ENCODE measurements at places on chromosomes 3 and 15. TPM values are rescaled to one million over a fixed set of nuclear protein-coding genes. Genes with fewer than 3 reads are reported as not detected.

GRCh38 chr3:187737368-187738070 lies 7.7 kb downstream of the BCL6 start:
- no peaks in the 10 kb centered on the region for H3K27me3 ChIP-seq
- H3K36me3 ChIP-seq, result peaks cover 3% of the 10 kb centered on the region
- peaks cover 42% of the 10 kb centered on the region for H3K4me1 ChIP-seq
- H3K4me3 ChIP-seq, result peak overlapping the region; percentile 93
- H3K27ac ChIP-seq, result peak overlapping the region; percentile 98

- no peak for DNase-seq
- H3K27ac ChIP-seq, result no peak overlapping the region
- no peaks in the 10 kb centered on the region for H3K4me1 ChIP-seq
- H3K36me3 ChIP-seq, result no peaks in the 10 kb centered on the region
Measured at GRCh38 chr3:3636815-3637214, 162.4 kb upstream of the LRRN1 start.

The NDN gene
- 2.6 TPM for total RNA-seq

The ZNF660 gene
- 1.0 TPM for total RNA-seq

The MTMR10 gene
- total RNA-seq, result 13.2 TPM

DNA sequence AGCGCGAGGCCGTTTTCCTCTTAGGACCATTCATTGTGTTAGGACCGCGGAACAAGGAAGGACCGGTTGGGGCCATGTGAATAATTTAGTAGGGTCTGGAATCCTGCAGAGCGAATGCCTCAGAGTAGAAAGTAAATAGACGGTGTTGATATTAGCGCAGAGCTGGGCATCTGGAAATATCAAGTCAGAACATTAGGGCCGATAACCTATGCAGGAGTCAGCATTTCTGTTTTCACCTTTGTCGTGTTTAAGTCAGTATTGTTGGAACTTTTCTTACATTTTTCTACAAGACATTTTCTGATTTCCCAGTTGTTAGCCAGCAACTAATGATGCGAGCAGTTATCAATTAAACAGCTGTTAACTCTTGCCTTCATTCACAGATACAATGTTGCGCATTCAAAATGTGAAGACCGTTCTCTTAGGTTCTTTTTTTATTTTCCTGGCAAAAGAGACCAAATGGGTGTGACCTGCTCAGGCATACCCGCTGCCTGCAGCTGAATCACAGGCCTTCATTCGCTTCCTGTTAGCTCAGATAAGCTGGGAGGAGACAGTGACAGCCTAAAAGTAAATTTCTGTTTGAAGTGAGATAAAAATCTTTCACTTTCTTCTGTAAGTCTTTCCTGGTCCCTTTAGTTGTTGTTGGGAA lies 966 bp upstream of the PKM start:
- DNase-seq, result peak; percentile 68
- H3K4me3 ChIP-seq, result peak overlapping the region; percentile 100

- no peaks in the 10 kb centered on the region for H3K27me3 ChIP-seq
- DNase-seq, result no peak
- no peak overlapping the region for H3K4me3 ChIP-seq
- H3K36me3 ChIP-seq, result no peaks in the 10 kb centered on the region
- no peaks in the 10 kb centered on the region for H3K4me1 ChIP-seq
Measured at GRCh38 chr3:99352811-99353210, 285.6 kb upstream of the COL8A1 start.

DNA sequence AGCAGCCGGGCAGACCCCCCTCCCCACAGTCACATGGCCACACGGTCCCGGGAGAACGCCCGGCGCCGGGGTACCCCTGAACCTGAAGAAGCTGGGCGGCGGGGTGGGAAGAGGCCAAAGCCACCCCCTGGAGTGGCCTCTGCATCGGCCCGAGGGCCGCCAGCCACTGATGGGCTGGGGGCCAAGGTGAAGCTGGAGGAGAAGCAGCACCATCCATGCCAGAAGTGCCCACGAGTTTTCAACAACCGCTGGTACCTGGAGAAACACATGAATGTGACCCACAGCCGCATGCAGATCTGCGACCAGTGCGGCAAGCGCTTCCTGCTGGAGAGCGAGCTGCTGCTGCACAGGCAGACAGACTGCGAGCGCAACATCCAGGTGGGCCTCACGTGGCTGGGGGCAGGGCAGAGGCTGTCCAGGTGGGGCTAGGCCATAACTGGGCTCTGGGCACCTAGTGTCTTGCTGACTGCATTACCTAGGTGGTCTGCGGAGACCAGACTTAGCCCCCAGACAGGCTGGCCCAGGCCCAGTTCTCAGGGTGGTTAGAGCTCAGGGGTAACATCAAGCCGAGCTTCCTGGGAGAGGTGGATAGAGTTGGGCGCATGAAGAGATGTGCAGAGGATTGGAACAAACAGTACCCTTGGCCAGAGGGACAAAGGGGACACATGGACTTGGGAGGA lies 6.1 kb downstream of the ZBTB47 start:
- no peak overlapping the region for H3K27ac ChIP-seq
- no peak for DNase-seq
- H3K36me3 ChIP-seq, result no peaks in the 10 kb centered on the region
- no peaks in the 10 kb centered on the region for H3K27me3 ChIP-seq

GRCh38 chr15:92772061-92772460 lies 116.5 kb upstream of the FAM174B start:
- H3K27me3 ChIP-seq, result no peaks in the 10 kb centered on the region
- no peak overlapping the region for H3K27ac ChIP-seq
- H3K4me1 ChIP-seq, result no peaks in the 10 kb centered on the region
- no peaks in the 10 kb centered on the region for H3K36me3 ChIP-seq

- H3K27ac ChIP-seq, result no peak overlapping the region
- H3K4me1 ChIP-seq, result peaks cover 4% of the 10 kb centered on the region
- H3K4me3 ChIP-seq, result no peak overlapping the region
- no peaks in the 10 kb centered on the region for H3K36me3 ChIP-seq
Measured at GRCh38 chr3:46484388-46484787, 13.4 kb upstream of the RTP3 start.

The DAG1 gene
- 14.4 TPM for total RNA-seq

The GAP43 gene
- not detected for total RNA-seq

DNA sequence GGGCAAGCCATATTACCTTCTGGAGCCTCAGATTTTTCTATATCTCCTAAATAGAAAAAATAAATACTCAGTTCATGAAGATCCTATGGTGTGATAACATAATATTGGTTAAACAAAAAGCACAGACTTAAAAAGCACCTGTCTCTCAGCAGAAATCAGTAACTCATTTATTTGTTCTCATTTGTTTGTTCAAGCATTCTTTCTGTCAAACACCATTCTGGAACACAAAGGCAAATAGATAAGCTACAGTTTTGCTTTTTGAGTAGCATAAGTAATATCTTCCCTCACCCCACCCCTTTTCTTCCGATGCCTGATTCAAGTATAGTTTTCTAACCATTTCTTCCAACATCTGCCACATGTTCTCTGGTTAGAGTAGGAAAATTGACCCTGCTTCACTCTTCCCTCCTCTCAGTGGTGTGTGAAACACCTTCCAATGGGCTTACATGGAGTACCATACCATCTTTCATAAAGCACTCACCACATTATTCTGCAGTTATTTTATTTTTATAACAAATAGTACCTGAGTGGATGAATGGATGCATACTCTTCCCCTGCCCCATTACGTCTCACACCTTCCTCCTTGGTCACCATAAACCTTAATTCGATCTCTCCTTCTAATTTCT lies 8.4 kb upstream of the IL1RAP start:
- no peak overlapping the region for H3K27ac ChIP-seq
- peaks cover 3% of the 10 kb centered on the region for H3K4me1 ChIP-seq
- no peak for DNase-seq
- peaks cover 18% of the 10 kb centered on the region for H3K27me3 ChIP-seq
- no peaks in the 10 kb centered on the region for H3K36me3 ChIP-seq

- DNase-seq, result no peak
- H3K4me1 ChIP-seq, result peaks cover 2% of the 10 kb centered on the region
- no peaks in the 10 kb centered on the region for H3K36me3 ChIP-seq
- H3K4me3 ChIP-seq, result no peak overlapping the region
- no peaks in the 10 kb centered on the region for H3K27me3 ChIP-seq
Measured at GRCh38 chr3:131079086-131079485, 52.4 kb downstream of the NEK11 start.

DNA sequence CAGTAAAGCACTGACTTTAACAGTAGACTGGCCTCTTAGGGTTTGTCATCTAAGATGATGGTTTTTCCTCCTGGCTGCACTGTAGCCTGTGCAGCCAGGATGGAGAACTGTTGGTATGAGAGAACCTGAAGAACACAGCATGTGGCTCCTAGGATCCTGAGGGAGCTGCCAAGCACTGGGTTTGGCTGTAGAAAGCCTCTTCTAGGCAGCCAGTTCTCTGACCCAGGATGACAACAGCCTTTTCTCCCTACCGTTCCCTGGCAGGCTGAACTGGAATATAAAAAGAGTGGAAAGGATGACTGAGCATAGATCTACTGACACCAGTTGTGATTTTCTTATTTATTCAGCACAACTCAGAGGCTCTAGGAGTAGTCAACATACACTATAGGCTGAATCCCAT lies 34.3 kb upstream of the MANF start:
- H3K4me1 ChIP-seq, result peaks cover 4% of the 10 kb centered on the region
- H3K27ac ChIP-seq, result no peak overlapping the region
- H3K36me3 ChIP-seq, result no peaks in the 10 kb centered on the region
- no peak for DNase-seq
- no peaks in the 10 kb centered on the region for H3K27me3 ChIP-seq
- no peak overlapping the region for H3K4me3 ChIP-seq

The TNNC1 gene
- total RNA-seq, result 4.8 TPM

GRCh38 chr3:13248640-13249039 lies 171.5 kb downstream of the NUP210 start:
- DNase-seq, result no peak
- H3K27me3 ChIP-seq, result no peaks in the 10 kb centered on the region
- H3K36me3 ChIP-seq, result no peaks in the 10 kb centered on the region

- H3K4me1 ChIP-seq, result peaks cover 77% of the 10 kb centered on the region
- peak overlapping the region; percentile 7 for H3K27ac ChIP-seq
- no peak overlapping the region for H3K4me3 ChIP-seq
- H3K27me3 ChIP-seq, result no peaks in the 10 kb centered on the region
Measured at GRCh38 chr3:16478516-16478915, 35.0 kb downstream of the RFTN1 start.
